ENCODE measurements at places on chromosomes 3 and 15. TPM values are rescaled to one million over a fixed set of nuclear protein-coding genes. Genes with fewer than 3 reads are reported as not detected.

Gene GMNC
- total RNA-seq = not detected

- no peak for DNase-seq
These were observed 64.7 kb downstream of the WNT7A start for GRCh38 chr3:13815088-13815683.

DNA sequence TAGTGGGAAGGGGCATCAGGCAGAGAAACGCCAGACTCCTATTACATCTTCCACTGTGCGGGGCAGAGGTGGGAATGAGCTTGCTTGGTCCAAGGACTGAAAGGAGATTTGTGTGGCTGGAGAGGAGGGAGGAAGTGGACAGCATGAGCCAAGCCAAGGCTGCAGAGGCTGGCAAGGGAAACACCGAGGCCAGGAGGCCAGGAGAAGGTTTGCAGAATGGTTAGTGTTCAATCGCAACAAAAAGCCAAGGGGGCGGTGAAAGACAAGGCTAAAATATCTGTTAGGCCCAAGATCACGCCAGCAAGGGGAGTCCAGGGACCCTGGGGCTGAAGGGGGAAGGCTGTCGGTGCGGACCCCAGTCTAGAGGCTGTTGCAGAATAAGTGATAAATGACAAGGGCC, 75.8 kb downstream of the CPN2 start:
- no peak for DNase-seq

- no peak for DNase-seq
These were observed 33.0 kb downstream of the CHDH start for GRCh38 chr3:53813229-53813628.

GRCh38 chr3:112799946-112800345, 46.7 kb downstream of the CD200R1L start:
- DNase-seq = no peak

GRCh38 chr3:1103525-1103924, 10.7 kb downstream of the CNTN6 start:
- no peak for DNase-seq

DNA sequence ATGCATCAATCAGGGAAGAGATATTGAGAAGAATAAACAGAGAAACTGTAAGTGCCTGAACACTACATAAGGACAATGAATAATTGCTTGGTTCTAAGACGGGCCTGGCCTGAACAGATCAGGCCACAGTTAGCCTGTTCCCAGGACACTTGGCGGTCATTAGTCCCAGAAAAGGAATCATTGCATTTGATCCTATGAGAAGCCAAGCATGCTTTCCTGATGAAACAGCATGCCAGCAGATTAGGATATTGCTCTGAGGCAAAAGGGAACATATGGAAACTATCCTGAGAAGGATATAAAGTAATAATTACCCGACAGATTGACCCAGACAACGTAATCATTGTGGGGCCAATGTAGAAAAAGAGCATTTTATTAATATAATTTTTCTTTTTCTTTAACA, 51.9 kb downstream of the STRIT1 start:
- DNase-seq = no peak
